Activated CD4-positive, alpha-beta T cell treated with anti-CD3 and anti-CD28 coated beads, Interleukin-2, amount 50 U/mL, for 24 hours (primary cell): ENCODE measurements at places on chromosomes 16 and 17.

DNA sequence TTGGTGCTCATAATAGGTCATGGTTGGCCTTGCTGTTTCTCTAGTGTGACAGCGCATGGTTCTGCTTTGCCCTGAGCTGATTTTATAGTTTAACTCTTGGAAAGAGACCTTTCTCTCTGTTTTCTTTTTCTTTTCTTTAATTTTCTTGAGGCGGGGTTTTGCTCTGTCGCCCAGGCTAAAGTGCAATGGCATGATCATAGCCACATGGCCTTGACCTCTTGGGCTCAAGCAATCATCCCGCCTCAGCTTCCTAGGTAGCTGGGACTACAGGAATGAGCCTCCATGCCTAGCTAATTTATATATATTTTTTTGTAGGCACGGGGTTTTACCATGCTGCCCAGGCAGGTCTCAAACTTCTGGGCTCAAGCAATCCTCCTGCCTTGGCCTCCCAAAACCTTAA is 80.4 kb upstream of the DNAJA2 start:
- no peak for DNase-seq

DNA sequence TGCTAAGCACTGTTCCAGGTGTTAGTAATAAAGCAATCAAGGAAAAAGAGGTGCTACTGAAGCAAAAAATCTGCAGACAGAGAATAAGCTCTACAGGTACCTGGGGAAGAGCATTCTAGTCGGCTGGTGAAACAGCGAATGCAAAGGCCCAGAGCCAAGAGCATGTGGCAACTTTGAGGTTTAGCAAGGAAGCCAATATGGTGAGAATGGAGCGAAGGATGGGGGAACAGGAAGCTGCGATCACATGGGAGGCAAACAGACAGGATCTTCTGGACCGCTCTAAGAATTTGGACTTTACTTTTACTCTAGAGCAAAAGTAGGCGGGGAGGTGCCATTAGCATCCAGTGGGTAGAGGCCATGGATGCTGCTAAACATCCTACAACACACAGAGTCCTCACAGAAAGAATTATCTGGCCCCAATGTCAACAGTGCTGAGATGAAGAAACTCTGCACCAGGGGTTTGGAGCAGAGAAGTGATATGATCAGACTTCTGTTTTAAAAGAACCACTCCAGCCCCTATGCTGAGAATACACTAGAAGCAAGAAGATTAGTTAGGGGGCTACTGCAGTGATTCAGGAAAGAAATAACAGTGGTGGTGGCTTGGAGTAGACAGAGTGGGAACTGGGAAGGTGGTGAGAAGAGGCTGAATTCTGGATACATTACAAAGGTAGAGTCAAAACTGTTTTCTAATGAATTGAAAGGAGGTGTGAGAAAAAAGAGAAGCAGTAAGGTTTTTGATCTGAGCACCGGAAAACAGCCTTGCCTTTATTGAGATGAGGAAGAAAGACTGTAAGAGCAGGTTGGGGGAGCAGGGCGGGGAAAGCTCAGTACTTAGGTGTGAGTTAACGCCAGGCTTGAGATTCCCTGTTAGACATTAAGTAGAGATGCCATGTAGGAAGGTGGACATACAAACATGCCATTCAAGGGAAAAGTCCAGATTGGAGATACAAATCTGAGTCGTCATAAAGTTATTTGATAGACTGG is 11.0 kb downstream of the EFTUD2 start:
- no peak for DNase-seq

DNA sequence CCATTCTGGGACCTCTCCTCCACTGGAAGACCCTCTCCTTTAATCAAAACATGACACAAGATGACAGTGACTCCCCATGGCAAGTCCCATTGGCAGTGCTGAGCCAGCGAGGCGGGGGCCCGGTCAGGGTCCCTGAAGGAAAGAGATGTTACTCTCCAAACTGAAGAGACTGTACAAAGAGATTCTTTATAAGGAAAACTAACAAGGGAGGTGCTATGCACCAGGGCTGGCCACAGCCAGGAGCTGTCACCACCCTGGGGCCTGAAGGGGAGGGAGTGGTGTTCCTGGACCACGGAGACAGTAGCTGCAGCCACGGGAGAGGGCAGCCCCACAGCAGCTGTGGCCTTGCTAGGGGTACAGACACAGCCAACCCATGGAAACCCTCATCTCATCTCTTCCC is 123.1 kb downstream of the XYLT1 start:
- DNase-seq = no peak

DNA sequence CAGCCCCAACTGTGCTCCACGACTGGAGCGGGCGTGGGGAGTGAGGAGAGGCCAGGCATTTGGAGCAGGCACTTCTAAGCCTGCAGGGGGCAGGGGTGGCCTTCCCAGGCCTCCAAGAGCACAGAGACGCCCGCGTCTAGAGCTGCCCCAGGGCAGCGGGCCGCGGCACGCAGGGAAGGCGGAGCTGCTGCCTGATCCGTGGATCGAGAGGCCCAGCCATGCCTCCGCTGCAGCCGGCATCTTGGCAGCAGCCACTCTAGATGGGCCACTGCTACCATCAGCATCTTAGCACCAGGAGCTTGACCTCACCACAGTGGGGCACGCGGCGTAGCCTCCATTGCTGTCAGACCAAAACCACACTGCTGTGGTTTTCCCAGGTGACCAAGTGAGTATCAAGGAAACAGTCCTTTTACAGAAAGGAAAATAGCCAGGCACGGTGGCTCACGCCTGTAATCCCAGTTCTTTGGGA is 20.4 kb upstream of the WDR45B start:
- no peak for DNase-seq

- no peak for DNase-seq
These were observed 182.8 kb downstream of the SEC14L1 start for GRCh38 chr17:77323413-77324171.
